Esophagus muscularis mucosa (tissue), 4 donors: ENCODE measurements at places on chromosomes 1 and 21. TPM values are rescaled to one million over a fixed set of nuclear protein-coding genes. Genes with fewer than 3 reads are reported as not detected.

The MYOG gene
- total RNA-seq, result not detected

- no peaks in the 10 kb centered on the region for H3K36me3 ChIP-seq
- peaks cover 5% of the 10 kb centered on the region for H3K4me1 ChIP-seq
- no peak overlapping the region for H3K4me3 ChIP-seq
- no peak overlapping the region for H3K27ac ChIP-seq
- H3K27me3 ChIP-seq, result no peaks in the 10 kb centered on the region
- peak; percentile 74 for DNase-seq
Observed at GRCh38 chr21:45725844-45726200, 82.3 kb downstream of the PCBP3 start.

GRCh38 chr1:34851431-34852105 is 8.0 kb downstream of the SMIM12 start:
- DNase-seq, result no peak
- H3K4me3 ChIP-seq, result no peak overlapping the region
- H3K27me3 ChIP-seq, result no peaks in the 10 kb centered on the region
- peaks cover 50% of the 10 kb centered on the region for H3K4me1 ChIP-seq
- H3K36me3 ChIP-seq, result peaks cover 18% of the 10 kb centered on the region
- H3K27ac ChIP-seq, result peak overlapping the region; percentile 9

DNA sequence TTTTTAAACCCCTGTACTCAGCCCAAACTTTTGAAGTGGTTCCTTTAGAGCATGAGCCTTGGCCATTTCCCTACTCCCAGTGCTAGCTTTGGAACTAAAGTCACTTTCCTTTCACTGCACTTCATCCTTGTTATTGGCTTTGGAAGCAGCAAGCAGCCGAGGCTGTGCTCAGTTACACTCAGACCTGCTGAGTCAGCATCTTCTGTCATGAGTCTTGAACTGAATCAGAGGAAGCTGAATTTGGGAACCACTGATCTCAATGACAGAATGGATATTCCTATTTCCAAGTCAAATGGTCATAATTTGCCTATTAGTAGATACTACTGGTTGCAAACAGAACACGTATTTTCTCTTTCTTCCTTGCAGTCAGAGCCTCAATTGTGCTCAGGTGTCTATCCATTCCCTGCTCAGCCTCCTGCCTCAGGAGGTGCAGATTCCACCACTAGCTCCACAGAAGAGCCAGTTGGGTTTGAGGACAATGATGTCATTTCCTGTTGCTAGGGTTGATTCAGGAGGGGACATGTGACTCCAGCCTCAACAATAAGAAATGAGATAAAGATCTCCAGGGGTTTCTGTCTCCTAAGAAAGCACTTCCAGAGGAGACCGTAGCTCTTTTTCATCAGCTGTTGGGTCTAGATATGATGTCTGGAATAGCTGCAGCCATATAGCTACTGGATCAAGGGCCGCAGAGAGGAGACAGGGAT is 44.9 kb upstream of the NTPCR start:
- no peak for DNase-seq
- no peak overlapping the region for H3K27ac ChIP-seq
- no peaks in the 10 kb centered on the region for H3K27me3 ChIP-seq
- no peak overlapping the region for H3K4me3 ChIP-seq

GRCh38 chr1:216740331-216740730 is 17.1 kb upstream of the ESRRG start:
- H3K36me3 ChIP-seq, result no peaks in the 10 kb centered on the region
- no peak for DNase-seq
- no peaks in the 10 kb centered on the region for H3K27me3 ChIP-seq
- no peak overlapping the region for H3K4me3 ChIP-seq

DNA sequence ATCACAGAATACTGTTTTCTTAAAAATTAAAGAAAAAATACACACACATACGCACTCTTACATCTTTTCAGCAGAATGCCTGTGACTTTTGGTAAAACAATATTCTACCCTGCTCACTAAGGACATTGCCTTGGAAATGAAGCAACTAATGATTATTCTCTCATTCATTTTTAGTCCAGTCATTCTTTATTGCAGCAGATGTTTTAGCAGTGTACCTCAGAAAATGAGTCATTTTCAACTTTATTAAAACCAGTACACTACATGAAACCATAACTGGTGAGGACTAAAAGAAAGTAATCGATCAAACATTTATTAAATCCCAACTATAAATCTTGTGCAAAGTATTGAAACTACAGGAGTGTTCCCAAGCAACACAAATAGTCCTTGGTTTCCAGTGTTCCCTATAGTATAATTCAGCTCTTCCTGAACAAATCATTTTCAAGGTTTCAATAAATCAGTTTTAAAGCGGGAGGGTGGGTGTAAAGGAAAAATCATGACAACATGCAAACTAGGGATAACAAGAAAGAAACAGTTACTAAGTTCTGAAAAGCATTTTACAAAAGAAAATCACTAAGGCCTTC is 114.2 kb downstream of the ADGRL4 start:
- H3K27me3 ChIP-seq, result no peaks in the 10 kb centered on the region
- no peak overlapping the region for H3K4me3 ChIP-seq
- no peak for DNase-seq
- no peaks in the 10 kb centered on the region for H3K4me1 ChIP-seq
- H3K27ac ChIP-seq, result no peak overlapping the region
- no peaks in the 10 kb centered on the region for H3K36me3 ChIP-seq

DNA sequence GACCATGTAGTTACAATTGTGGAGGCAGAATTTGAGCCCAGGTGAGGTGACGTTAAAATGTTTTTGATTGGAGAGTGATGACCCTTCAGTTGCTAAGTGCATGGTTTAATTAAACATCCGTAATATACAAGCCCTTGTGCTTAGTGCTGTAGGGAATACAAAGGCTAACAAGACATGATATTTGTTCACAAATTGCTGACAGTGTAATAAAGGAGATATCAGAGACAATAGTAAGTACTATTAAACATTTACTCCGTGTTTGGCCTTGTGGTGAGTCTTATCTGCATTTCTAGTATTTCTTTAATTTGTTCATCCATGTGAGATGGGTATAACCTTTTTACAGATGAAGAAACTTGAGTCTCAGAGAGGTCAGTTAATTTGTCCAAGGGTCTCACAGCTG is 37.9 kb downstream of the RLF start:
- H3K36me3 ChIP-seq, result peaks cover 11% of the 10 kb centered on the region
- no peak for DNase-seq
- no peaks in the 10 kb centered on the region for H3K27me3 ChIP-seq
- no peak overlapping the region for H3K4me3 ChIP-seq
- no peaks in the 10 kb centered on the region for H3K4me1 ChIP-seq

The S100A11 gene
- 93.0 TPM for total RNA-seq

DNA sequence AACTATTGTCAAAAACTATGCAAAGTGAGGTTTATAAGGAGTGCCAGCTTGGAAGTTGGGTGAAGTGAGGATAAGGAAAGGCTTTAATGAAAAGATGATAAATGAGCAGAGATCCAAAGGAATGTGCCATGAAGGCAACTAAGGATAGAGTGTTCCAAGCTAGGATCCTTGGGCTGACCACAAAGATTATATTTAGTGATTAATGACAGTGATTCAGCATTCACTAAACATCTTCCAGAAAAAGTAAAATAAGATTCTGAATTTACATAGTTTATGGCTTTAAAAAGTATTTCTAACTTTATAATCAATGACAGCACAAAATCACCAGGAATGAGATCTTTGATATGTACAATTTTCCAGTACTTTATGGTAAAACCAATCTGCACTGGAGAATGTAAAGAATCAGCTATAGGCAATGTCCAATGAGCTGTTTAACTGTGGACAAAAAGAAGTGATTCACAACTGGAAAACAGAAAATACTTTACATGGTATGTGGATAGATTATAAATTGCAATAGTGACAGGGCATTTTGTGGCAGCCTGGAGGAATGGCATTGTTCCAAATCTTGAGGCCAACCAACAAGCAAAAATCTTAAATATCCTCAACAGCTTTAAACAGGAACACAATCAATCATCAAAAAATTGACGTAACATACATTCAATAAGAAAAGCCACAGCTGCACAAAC is 91.2 kb upstream of the KCTD3 start:
- no peaks in the 10 kb centered on the region for H3K36me3 ChIP-seq
- H3K4me1 ChIP-seq, result no peaks in the 10 kb centered on the region
- no peak overlapping the region for H3K4me3 ChIP-seq
- no peak overlapping the region for H3K27ac ChIP-seq
- no peaks in the 10 kb centered on the region for H3K27me3 ChIP-seq
- DNase-seq, result no peak

DNA sequence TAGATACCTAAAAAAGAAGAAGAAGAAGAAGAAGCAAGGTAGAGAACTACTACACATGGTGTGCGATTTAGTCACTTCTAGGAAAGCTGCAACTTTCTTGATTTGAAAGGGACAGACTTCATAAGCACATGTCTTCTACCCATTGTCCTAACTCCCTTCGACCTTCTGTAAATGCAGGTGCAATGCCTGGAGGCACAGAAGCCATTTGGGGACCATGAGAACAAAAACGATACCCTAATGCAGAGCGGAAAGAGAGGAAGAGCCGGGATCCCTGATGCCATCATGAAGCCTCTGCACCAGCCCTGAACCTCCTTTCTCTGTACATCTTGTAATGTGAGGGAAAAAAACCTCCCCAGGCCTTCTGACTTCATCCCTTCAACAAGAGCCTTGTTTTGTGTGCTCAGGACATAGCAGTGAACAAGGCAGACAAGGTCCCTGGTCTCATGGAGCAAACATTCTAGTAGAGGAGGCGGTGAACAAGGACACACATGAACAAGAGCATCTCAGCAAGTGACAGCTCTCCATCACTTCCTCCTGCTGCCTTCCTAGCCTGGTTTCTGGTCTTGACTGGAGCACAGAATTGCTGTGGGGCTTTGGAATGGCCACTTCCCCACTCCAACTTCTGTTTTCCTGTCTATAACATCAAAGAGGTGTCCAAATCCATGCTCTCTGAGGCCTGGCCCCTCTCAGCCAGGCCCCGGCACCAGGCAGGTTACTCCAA is 5.5 kb upstream of the LAPTM5 start:
- H3K27me3 ChIP-seq, result no peaks in the 10 kb centered on the region
- no peak overlapping the region for H3K4me3 ChIP-seq
- no peak overlapping the region for H3K27ac ChIP-seq
- H3K4me1 ChIP-seq, result peaks cover 10% of the 10 kb centered on the region
- DNase-seq, result no peak
- H3K36me3 ChIP-seq, result no peaks in the 10 kb centered on the region

GRCh38 chr1:173005196-173005864 is 45.4 kb downstream of the TNFSF18 start:
- no peak overlapping the region for H3K27ac ChIP-seq
- no peak overlapping the region for H3K4me3 ChIP-seq
- no peaks in the 10 kb centered on the region for H3K27me3 ChIP-seq
- H3K36me3 ChIP-seq, result no peaks in the 10 kb centered on the region

DNA sequence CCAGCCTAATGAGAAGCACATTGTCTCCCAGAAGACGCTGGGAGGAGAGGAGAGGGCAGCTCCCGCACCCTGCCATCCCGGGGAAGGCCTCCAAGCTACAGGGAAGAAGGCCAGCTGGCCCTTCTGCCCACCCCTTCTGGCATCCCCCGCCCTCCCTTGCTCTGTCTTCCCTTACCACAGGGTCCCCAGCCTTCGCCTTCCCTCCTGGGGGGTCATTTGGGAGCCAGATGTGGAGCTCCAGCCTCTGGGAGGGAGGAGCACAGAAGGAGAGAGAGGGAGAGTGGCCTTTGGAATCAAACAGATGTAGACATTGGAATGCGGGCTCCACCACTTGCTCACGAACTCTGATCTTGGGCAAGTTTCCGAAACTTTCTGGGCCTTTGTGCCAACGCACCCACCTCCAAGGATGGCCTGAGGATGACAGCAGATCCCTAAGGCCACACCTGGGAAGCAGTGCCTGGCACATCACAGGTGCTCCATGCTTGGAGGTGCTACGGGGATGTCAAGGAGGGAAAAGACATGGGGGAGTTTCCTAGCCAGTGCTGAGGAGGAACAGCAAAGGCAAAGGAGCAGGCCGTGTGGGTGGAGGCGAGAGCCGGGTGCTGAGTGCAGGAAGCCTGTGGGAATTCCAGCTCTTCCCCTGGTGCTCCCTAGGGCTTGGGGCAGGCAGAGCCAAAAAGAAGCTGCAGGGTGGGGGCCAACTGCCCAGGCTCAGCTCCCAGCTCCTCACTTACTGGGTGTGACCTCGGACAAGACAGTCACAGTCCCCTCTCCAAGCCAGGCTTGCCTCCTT is 23.1 kb upstream of the RSPO1 start:
- no peaks in the 10 kb centered on the region for H3K4me1 ChIP-seq
- H3K36me3 ChIP-seq, result no peaks in the 10 kb centered on the region
- no peak for DNase-seq
- no peak overlapping the region for H3K4me3 ChIP-seq
- no peak overlapping the region for H3K27ac ChIP-seq

GRCh38 chr1:207423560-207424292 is 30.4 kb upstream of the CR2 start:
- no peaks in the 10 kb centered on the region for H3K36me3 ChIP-seq
- H3K4me3 ChIP-seq, result no peak overlapping the region
- no peak overlapping the region for H3K27ac ChIP-seq
- H3K27me3 ChIP-seq, result no peaks in the 10 kb centered on the region

DNA sequence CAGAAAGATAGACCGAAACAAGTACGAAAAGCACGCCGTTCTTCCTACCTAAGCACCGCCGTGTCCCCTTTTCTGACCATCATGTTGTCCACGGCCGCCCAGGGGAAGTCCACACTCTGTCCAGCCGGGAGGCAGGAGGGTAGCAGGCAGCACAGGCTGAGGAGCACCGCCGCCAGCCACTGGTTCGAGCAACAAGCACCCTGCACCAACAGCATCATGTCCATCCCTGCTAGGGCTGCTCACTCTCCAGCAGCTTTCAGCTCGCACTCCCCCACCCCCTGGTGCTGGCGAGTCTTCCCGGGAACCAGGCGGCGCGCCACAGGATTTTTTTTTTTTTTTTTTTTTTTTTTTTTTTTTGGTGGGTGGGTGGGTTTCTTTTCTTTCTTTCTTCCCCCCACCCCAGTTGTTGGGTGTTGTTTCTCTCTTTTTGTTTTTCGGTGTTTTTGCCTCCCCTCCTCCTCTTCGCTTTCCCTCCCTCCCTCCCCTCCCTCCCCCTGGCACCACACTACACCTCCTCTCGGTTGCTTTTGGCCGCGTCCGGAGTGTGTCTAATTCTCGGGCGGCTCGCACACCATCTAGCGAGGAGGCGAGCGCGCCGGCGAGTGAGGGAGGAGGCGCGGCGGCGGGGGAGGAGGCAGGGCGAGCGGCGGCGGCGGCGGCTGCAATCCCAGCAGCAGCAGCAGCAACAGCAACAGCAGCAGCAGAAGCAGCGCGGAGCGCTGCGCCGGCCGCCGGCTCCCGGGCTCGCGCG is at the start of gene NEGR1:
Gene NEGR1, minus strand, starts transcription at position 269 of the 751 bp plus-strand sequence.
- DNase-seq, result peak; percentile 94
- no peaks in the 10 kb centered on the region for H3K27me3 ChIP-seq
- H3K4me3 ChIP-seq, result peak within 1 kb of the TSS; percentile 80
- H3K4me1 ChIP-seq, result peaks cover 32% of the 10 kb centered on the region
